Effector memory CD4-positive, alpha-beta T cell (primary cell): ENCODE measurements at places on chromosomes 12 and 14.

DNA sequence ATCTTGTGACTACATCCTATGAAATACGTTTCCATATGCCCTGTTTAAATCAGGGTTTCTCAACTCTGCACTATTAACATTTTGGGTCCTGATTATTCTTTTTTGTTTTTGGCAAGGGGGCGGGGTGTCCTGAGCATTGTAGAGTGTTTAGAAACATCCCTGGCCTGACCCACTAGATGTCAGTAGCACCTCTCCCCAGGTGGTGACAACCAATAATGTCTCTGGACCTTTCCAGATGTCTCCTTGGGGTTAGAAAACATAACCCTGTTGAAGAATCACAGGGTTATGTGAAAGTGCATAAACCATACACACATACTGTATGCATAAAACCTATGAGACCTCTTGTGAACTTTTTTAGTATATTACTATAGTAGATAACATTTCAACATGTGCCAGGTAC lies 1.4 kb downstream of the ACAD10 start:
- H3K27me3 ChIP-seq, result no peaks in the 10 kb centered on the region
- peaks cover 7% of the 10 kb centered on the region for H3K4me1 ChIP-seq
- H3K4me3 ChIP-seq, result no peak overlapping the region

DNA sequence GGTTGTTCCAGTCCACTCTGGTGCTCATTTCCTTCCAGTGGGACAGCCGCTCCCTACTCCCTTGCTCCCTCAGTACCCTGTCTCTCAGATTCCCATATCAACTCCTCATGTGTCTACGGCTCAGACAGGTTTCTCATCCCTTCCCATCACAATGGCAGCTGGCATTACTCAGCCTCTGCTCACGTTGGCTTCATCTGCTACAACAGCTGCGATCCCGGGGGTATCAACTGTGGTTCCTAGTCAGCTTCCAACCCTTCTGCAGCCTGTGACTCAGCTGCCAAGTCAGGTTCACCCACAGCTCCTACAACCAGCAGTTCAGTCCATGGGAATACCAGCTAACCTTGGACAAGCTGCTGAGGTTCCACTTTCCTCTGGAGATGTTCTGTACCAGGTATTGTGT lies 69.9 kb downstream of the RAD52 start:
- H3K27ac ChIP-seq, result no peak overlapping the region
- H3K27me3 ChIP-seq, result no peaks in the 10 kb centered on the region

DNA sequence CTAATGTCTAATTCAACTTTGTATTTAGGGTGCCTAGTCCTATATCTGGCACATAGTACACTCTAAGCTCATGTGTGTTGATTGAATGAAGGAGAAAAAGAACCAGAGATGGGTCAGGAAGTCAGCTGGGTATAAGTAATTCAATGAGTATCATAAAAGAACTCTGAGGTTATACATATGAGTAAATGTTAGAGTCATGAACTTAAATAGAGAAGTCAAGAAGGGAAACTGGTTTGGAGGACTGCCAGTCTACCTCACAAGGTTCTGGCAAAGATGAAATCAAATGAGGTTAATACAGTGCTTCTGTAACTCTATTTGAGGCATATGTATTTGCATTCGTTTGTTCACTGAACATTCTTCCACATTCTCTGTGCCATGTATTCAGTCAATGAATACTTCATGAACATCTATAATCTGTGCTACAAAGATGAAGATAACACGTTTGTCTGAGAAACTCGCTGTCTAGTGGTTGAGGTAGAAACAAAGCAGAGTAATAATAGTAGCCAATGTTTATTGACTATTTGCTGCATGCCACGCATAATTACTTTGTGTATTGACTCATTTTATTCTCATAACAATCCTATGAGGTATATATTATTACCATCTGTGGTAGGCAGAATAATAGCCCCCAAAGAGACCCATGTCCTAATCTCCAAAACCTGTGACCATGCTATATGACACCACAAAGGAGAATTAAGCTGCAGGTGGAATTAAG lies 88.9 kb downstream of the PTGER2 start:
- no peaks in the 10 kb centered on the region for H3K36me3 ChIP-seq
- H3K4me3 ChIP-seq, result no peak overlapping the region
- no peak overlapping the region for H3K27ac ChIP-seq
- DNase-seq, result no peak
- H3K27me3 ChIP-seq, result no peaks in the 10 kb centered on the region
- peaks cover 38% of the 10 kb centered on the region for H3K4me1 ChIP-seq

GRCh38 chr14:106790189-106791036 lies 1264.0 kb downstream of the TMEM121 start:
- no peak overlapping the region for H3K27ac ChIP-seq
- no peak overlapping the region for H3K4me3 ChIP-seq
- peak; percentile 46 for DNase-seq
- no peaks in the 10 kb centered on the region for H3K27me3 ChIP-seq
- H3K4me1 ChIP-seq, result no peaks in the 10 kb centered on the region

GRCh38 chr14:42368234-42368633 lies 761.6 kb downstream of the LRFN5 start:
- no peaks in the 10 kb centered on the region for H3K4me1 ChIP-seq
- H3K27me3 ChIP-seq, result no peaks in the 10 kb centered on the region
- no peak overlapping the region for H3K4me3 ChIP-seq
- DNase-seq, result no peak
- no peak overlapping the region for H3K27ac ChIP-seq

GRCh38 chr14:102751088-102751487 lies 26.2 kb upstream of the TRAF3 start:
- DNase-seq, result no peak
- no peak overlapping the region for H3K27ac ChIP-seq
- no peak overlapping the region for H3K4me3 ChIP-seq
- no peaks in the 10 kb centered on the region for H3K4me1 ChIP-seq

- no peak for DNase-seq
- H3K36me3 ChIP-seq, result no peaks in the 10 kb centered on the region
- no peak overlapping the region for H3K27ac ChIP-seq
- no peaks in the 10 kb centered on the region for H3K27me3 ChIP-seq
- H3K4me3 ChIP-seq, result no peak overlapping the region
These were observed 77.8 kb downstream of the IFT81 start for GRCh38 chr12:110201995-110202394.

DNA sequence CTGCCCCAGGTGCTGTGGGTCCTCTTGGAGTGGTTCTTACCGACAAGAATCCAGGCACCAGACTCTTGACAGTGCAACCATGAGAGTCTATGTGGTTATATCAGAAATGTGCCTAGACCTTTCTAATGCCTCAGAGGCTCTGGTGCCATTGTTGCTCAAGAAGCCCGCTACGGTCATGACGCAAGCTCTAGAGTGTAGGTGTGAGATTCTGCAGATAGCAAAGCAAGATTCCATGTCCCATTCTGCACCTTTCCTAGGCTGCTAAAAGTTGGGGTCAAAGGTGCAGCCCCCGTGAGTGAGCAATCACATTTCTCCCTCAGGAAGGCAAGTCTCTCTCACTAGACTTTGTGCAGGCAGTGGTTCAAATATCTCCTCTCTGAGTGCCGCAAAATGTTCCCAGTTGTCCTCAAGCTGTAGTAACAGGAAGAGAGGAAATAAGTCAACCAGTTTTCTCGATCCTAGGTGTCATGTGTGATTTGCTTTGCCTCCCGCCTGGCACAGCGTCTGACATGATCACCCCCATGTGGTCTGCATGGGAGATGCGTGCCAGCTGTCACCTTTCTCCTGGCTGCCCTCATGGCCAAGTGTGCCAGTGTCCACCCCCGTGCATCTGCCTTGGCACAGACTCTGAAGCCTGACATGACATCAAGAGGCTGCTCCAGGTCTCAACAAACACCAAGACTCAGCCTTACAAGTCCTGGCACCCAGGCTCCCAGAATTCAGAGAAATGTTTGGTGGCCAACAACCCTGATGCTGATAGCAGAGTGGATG lies 122.5 kb upstream of the COCH start:
- H3K36me3 ChIP-seq, result no peaks in the 10 kb centered on the region
- no peak overlapping the region for H3K4me3 ChIP-seq

DNA sequence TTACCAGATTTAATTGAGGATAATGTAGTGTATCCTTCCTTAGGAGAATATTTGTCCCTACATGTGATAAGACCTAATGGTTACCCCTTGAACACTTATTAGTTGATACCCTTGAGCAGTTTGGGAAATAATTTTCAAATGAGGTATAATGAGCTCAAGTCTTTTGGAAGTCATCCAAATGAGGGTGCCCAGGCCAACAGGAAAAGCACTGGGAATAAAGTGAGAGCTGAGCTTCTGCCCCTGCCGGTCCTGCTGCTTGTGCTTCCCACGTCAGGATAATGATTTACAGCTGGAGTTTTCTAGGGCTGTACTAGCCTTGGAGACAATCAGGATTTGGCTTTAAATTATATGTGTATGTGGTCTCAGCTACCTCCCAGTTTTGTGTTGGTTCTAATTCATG lies 178.8 kb upstream of the FRMD6 start:
- DNase-seq, result no peak
- H3K27ac ChIP-seq, result no peak overlapping the region
- no peaks in the 10 kb centered on the region for H3K36me3 ChIP-seq
- no peaks in the 10 kb centered on the region for H3K27me3 ChIP-seq
- H3K4me1 ChIP-seq, result no peaks in the 10 kb centered on the region

- H3K36me3 ChIP-seq, result no peaks in the 10 kb centered on the region
- no peaks in the 10 kb centered on the region for H3K4me1 ChIP-seq
- H3K27me3 ChIP-seq, result no peaks in the 10 kb centered on the region
- H3K27ac ChIP-seq, result no peak overlapping the region
- no peak overlapping the region for H3K4me3 ChIP-seq
These were observed 80.8 kb downstream of the MYRFL start for GRCh38 chr12:69905801-69906200.

DNA sequence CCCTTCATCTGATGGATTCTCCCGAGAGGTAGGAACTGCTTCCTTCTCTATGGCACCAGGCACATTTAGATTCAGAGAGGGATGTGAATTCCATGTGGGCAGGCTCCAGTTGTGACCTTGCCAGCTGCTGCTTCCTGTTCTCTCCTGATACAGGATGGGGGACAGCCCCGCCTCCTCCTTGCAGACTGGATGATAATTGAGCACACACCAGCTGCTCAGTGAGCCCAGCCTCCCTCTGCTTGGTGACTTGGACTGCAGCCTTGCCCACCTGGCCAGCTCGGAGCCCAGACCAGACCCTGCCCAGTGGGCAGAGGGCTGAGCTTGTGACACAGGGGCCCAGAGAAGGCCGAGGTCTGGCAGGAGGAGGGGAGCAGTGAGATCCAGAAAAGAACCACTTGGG lies 90.2 kb downstream of the CALM1 start:
- DNase-seq, result no peak
- no peak overlapping the region for H3K27ac ChIP-seq
- no peak overlapping the region for H3K4me3 ChIP-seq
- H3K4me1 ChIP-seq, result peaks cover 8% of the 10 kb centered on the region

DNA sequence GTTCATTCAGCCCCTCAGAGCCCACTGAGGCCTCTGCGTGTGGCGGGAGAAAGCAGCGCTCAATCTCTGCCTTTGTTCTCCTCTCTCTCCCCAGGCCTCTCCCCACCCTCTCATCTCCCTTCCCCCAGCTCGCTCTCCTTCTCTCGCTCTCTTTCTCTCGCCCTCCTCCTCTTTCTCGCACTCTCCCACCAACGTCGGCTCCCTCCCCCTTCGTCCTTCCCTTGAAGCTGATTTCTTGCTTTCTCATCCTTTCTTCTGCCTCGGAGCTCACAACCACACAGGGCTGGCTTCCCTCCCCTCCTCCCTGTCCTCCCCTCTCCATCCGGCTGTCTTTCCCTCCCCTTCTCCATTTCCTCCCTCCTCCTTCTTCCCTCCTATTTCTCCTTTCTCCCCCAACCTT lies 96.4 kb downstream of the LRRC74A start:
- no peak overlapping the region for H3K4me3 ChIP-seq
- H3K4me1 ChIP-seq, result peaks cover 47% of the 10 kb centered on the region
- no peaks in the 10 kb centered on the region for H3K27me3 ChIP-seq
- H3K27ac ChIP-seq, result no peak overlapping the region
- no peak for DNase-seq
